Kidney epithelial cell (primary cell): ENCODE measurements at places on chromosomes 16 and 17.

DNA sequence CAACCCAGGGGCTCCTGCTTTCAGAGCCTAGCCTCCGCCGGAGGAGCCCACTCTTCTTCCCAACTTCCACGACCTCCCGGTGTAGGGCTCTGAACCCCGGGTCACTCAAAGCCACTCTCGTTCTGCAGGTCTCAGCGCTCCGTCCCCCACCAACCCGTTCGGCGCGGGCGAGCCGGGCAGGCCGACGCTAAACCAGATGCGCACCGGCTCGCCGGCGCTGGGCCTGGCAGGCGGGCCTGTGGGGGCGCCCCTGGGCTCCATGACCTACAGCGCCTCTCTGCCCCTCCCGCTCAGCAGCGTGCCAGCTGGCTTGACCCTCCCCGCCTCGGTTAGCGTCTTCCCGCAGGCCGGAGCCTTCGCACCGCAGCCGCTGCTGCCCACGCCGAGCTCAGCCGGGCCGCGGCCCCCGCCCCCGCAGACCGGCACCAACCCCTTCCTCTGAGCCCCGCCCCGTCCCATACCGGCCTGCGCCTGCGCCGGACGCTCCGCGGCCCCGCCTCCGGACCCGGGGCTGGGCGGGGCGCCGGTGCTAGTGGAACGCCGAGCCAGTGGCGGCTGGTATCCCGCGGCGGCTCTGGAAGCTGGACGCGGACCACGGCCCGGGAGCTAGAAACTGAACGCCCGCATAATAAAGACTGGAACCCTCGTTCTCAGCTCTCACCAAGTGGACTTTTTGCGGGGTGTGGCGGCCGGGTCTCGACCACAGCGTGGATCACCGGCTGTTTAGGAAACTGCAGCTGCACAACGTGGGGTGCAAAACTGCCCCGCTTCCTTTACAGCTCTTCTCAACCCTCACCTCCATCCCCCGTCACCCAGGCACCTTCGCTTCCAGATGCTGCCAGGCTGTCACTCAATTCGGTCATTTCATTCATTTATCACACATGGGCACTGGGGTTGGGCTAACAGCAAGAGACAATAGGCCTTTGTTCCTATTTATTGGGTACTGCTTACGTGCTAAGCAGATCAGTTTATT is 5.0 kb upstream of the SPATA20 start:
- DNase-seq = peak; percentile 10

- DNase-seq = no peak
Measured at GRCh38 chr17:4444782-4445473, 11.2 kb downstream of the SPNS3 start.

- no peak for DNase-seq
Measured at GRCh38 chr17:48373130-48373830, 56.7 kb downstream of the SKAP1 start.

- DNase-seq = no peak
Measured at GRCh38 chr16:80720804-80721371, 83.5 kb downstream of the CDYL2 start.

DNA sequence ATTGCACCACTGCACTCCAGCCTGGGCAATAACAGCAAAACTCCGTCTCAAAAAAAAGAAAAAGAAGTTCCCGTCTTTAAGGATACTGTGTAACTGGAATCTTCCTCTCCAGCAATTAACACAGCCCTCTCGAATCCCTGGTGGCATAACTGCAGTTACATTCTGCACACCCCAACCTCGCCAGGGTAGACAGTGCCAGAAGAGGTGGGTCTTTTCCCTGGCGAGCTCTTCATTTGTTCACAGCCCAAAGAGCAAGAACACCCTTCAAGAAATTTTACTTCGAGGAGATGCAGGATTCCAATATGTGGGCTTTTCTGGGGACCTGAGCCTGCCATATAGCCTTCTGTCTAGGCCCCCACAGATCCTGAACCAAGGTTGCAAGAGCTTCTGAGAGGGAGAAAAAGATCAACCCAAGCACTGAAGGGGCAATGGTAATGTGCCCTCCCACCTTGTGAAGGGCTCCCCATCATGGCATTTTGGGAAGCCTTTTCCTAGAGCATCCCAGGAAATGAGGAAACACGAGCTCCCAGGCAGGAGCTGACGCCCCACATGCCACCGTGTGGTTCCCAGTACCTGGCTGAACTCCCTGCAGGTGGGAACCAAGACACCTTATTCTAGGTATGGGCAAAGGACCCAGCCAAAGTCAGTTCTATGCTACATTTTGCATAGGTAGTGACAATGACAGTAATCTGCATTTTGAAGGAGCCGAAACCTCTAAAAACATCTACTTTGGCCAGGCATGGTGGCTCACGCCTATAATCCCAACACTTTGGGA is 26.9 kb downstream of the TK2 start:
- no peak for DNase-seq

DNA sequence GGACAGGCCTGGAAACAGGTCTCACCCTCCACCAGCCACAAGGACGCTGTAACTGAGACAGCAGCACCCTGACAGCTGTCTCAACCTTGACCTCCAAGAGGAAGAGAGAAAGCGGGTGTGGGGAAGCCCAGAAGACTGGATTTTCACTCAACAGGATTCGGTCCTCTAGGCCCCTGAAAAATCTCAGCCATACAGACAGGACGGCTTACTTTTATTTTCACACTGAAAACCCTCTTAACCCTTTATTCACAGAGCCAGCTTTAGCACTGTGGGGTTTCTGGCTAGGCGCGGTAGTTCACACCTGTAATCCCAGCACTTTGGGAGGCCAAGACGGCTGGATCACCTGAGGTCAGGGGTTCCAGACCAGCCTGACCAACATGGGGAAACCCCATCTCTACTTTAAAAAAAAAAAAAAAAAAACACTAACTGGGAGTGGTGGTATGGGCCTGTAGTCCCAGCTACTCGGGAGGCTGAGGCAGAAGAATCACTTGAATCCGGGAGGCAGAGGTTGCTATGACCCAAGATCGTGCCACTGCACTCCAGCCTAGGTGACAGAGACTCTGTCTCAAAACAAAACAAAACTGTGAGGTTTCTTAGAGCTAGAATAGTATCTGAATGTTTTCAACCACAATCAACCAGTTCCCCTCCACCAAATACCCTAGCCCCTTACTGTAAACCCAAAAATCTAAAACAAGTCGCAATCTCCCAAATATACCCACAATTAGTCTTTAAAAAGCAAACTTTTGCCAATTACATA is 5.3 kb downstream of the ANKRD11 start:
- DNase-seq = no peak

- DNase-seq = no peak
Measured at GRCh38 chr17:74118504-74118903, 85.0 kb upstream of the RPL38 start.

DNA sequence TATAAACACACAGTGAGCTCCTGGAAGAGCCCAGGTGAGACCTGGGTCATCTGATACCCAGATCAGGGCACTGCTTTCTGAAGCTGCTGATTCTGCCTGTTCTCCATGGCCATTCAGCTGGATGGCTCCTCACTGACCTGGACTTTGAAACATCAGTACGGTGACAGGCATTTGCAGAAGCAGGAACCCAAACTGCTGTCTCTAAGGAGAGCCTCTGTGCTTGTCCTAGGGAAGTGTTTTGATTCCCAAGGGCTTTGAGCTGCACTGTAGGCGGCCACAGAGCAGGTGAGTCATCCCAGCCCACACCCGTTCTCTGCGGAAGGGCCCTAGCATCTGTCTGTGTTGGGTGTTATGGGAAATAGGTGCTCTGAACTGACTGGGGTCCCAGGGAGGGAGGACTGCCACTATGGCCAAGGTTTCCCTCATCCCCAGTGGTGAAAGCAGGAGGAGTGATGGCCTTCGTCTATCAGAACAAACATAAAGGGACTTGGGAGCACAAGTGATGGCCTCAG is 60.7 kb upstream of the ADCY9 start:
- peak; percentile 29 for DNase-seq
